Mesothelial cell of epicardium (in vitro differentiated cells): ENCODE measurements at places on chromosomes 3 and 15.

DNA sequence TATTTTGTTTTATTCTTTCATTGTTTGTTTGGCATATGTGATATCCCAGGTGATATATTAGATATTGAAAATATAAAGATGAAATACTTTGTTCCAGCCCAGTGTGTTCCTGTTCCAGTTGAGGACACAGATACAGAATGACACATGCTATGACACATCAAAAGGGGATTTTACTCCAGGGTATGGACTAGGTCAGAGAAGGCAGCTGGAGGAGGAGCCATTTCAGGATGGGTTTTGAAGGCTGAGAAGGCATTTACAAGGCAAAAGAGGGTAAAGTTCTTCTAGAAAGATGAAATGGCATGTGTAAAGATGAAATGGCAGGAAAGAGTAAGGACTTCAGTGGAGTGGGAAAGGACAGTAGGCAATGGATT is 163.8 kb downstream of the ZIC1 start:
- DNase-seq: no peak

DNA sequence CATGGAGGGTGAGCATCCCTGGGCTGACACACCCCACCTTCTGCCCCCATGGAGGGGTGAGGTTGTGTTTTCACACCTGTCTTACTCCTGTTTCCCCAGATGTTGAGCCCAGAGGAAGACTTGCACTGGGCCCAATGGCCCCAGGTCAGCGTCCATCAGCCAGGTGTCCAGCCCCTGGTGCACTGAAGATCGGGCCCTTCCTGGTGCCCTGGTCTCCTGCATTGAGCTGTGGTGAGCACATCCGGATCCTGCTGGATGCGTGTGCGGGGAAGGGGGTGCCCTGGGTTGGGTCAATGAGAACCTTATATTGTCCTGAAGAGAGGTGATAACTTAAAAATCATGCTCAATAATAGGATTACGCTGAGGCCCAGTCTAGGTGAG is 227.3 kb downstream of the SNRPN start:
- DNase-seq: peak; percentile 7

- DNase-seq: no peak
These were observed 26.7 kb upstream of the DPPA4 start for GRCh38 chr3:109364088-109364487.

DNA sequence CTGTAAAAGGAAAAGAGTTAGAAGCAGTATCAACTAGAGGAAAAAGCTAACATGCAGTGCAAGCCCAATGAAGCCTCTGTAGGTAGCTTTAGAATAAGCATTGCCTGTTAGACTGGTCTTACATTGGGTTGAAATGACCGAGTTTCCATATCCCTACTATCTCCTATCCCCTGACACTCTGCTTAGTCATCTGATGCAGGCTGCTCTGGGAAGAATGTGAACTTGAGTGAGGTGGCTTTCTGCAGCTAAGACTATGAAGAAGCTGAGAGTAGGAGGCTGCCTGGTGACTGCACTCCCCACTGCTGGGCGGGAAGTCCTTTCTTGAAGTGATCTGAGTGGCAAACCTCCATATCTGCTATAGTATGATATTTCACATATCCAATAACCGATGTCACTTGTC is 64.7 kb downstream of the OXSM start:
- DNase-seq: no peak

- no peak for DNase-seq
These were observed 55.3 kb upstream of the SLC6A6 start for GRCh38 chr3:14347110-14347509.

GRCh38 chr3:127197300-127198189 is 4.6 kb downstream of the PRR23E start:
- DNase-seq: no peak

- no peak for DNase-seq
These were observed 51.6 kb upstream of the BLM start for GRCh38 chr15:90665288-90666134.

DNA sequence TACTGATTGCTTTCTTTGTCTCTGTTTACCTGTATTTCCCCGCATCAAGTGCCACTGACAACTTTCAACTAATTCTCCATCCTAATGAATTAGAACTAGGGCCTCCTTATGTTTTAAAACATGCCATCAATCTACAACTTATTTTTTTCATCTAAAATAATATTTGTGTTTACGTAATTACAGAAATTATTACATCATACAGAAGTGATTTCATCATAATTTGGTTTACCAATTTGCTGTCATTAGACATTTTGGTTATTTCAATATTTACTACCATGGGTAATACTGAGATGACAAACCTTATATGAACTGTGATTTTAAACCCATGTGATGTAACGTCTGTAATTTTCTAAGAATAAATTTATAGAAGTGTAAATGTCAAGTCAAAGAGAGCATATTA is 468.0 kb upstream of the IL12A start:
- no peak for DNase-seq

DNA sequence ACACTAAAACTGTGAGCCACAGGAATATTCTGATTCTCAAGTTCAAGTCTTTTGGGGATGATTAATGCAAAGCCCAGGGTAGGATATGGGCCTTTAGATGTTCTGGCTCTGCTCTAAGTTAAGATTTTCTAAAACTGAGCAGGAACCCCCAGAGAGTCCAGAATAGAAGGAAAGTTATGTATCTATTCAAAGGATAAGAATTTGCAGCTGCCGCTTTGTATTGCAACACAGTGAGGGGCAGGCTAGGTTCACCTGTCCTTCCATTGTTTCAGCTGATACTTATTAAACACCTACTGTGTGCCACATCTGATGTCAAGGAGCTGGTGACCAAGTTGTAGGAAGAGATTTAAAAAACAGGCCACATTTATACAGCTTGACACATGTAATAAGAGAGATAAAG is 290.4 kb downstream of the MAGI1 start:
- no peak for DNase-seq

GRCh38 chr15:72169921-72170611 is 27.5 kb downstream of the GRAMD2A start:
- no peak for DNase-seq

DNA sequence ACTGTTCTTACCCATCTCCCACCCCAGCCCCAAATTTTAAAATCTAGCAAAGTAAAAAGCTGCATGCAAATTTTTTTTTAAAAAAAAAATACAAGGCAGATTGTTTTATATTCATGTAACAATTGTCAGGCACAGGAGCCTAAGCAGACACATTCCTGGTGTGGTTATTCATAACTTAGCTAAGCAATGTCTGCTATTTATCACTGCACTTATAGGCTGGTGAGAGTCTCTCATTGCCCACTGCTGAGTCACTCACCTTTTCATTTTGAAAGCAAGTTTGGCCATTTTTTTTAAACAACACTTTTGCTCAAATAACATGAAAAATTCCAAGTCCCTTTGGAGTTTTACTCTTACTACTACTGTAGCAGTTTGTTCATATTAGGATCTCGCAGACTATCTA is 413.9 kb downstream of the RBMS3 start:
- DNase-seq: no peak

DNA sequence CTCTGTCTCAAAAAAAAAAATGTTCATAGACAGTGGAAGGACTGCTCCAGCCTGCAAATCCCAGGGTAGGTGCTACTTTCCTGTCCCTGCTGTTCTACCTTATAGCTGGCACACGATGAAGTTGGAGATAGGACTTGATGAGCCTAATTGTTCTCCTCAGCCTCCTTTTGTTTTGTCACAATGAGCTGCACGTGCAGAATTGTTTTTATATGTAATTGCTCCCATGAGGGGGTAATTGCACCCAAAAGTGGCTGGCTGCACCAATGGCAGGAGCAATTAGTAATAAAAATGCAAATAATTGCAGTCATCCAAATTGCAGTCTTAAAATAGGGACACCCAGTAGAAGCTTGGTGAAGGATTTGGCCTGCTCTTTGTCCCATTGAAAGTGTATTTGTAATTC is 63.0 kb upstream of the PFN2 start:
- no peak for DNase-seq

DNA sequence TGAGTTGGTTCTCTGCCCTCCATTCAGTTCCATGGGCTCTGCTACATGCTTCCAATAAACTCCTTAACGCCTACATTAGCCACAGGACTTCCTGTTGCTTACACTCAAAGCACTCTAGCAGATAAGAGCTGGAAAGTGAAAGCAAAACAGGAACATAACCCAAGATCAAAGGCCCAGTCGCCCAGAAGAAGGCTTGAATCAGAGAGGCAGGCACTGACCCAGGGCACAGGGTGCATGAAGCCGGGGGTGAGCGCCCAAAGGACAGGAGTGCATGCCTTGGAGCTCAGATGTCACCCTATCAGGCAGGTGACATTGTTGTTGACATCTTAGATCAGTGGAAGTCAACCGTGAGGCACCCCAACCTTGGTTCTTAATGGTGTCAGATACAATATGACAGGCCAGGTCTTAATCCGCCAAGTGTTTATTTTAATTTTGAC is 235.1 kb downstream of the UACA start:
- no peak for DNase-seq

DNA sequence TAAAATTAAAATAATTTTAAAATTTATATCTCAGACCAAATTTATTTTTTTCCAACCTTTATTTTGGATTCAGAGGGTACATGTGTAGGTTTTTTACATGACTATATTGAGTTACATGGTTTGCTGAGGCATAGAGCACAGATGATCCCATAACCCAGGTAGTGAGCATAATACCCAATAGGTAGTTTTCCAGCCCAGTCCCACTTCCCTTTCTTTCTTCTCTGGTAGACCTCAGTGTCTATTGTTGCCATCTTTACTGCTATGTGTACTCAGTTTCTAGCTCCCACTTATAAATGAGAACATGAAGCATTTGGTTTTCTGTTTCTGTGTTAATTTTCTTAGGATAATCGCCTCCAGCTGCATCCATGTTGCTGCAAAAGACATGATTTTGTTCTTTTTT is 338.1 kb downstream of the EFHB start:
- no peak for DNase-seq

DNA sequence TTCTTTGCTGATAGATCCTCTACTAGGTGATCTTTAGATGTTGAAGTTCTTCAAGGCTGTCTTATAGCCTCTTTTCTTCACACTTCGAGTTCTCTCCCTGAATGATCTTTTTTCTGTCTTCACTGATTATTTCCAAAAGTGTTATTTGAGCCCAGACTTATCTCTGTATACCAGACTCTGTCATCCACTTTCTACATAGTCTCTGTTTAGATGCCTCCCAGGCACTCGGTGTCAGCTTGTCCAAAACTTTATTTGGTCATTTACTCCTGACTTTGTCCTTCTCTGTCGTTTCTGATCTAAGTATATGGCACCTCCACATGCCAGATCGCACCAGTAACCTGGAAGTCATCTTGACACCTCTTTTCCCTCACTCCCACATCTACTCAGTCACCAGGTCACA is 27.6 kb downstream of the KLHL18 start:
- DNase-seq: no peak

DNA sequence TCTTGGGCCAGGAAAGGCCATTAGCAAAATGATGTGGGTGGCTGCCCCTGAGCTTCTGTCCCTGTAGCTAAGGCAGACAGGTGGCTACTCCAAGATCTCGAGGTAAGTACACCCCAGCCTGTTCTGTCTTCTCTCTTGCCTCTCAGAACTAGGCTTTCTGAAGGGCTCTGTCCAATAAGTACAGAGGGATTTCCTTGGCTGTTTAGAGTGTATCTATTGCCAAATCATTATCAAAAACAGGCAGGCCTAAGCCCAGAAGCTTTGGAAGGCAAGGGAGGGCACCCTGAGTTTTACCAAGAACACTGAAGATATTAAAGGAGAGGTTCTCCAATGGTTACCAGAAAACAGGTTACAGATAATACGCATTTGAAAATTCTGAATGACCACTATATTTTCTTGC is 156.6 kb downstream of the MYRIP start:
- no peak for DNase-seq

DNA sequence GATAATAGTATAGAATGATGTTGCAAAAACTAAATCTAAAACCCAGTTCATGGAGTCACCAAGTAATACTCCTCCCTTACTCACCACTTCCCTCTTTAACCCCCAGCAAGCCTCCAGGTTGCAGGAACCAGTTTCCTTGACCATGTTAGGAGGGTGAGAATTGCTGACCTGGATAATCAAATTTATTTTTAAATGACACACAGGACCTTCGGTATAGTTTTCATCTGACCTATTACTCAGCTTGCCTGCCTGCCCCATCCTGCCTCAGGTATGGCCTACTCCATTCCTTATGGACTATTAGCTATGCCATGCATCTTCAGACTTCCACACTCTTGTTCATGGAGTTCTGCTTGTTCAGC is 883 bp downstream of the RTP4 start:
- DNase-seq: no peak

DNA sequence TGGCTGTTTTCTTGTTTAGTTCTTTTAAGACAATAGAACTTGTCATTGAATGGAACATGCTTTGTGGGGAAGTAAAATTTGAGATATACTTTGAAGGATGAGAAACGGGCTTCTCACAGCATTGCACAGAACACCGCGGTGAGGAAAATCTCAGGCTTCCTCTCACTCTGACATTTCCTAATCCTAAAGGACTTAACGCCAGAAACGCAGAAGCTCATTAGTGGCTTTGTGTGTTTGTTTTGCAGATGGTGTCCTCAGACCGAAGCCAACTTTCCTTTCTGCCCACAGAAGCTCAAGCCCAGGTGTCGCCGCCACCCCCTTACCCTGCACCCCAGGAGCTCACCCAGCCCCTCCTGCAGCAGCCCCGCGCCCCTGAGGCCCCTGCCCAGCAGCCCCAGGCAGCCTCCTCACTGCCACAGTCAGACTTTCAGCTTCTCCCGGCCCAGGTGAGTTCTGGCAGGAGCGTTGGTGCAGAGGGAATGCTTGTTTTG is 78.9 kb upstream of the BLM start:
- no peak for DNase-seq

- DNase-seq: no peak
These were observed 3.3 kb downstream of the VPS8 start for GRCh38 chr3:184815046-184815930.
